Activated naive CD4-positive, alpha-beta T cell (primary cell): ENCODE measurements at places on chromosomes 1 and 21.

DNA sequence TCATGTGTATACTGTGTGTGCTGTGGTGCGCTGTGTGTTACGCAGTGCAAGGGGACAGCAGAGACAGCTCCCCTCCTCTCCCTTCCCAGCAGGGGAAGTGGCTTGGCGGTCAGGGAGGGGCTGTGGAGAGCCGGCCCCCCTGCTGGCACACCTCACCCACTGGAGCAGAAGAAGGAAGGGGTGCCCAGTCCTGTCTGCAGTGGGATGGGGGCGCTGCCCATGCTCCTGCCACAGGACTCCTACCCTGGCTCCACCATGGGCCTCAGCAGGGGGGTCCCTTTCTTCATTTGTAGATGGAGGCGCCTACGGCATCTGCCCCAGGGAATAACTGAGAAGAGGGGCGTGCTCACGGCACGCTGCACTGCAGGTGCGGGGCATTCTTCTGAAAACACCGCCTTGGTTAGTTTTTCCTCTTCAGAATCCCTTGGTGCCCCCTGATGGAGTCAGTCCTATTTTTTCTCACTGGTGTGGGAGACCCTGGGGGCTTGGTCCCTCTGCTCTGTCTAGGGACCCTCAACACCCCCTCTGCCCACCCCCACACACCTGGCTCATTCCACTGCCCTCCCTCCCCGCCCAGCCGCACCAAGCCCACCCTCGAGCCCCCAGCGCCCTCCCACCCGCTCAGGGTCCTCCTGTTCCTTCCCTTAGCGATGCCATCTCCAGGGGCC is 13.8 kb upstream of the LDLRAP1 start:
- no peak for DNase-seq

DNA sequence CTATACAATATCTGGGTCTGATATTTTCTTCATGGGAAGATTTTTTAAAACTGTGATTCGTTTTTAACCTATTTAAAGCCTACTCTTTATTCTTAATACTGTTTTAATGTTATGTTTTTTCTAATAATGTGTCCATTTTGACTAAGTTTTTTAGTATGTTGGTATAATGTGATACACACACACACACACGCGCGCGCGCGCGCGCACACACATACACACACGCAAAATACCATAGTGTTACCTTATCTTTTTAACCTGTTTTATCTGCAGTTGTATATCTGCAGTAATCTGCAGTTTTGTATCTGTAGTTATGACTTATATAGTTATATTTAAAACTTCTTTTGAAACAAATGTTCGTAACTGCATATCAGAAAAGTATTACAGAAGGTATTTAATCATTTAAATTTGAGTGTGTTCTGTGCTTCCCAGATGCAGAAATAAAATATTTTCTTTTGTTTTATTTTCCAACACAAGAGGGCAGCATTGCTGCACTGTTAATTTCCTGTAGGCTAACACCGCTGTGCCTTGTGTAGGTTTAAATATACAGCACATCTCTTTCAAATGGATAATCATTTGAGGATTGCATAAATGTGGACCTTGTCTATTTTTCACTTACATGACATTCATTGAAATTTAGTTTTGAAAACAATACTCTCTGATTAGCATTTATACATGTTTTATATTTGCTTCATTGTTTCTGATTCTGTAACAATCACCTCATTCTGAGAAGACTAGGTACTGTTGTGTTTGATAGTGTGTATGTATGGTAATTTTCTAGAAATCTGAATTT is 166.1 kb downstream of the PDE4B start:
- DNase-seq = no peak

DNA sequence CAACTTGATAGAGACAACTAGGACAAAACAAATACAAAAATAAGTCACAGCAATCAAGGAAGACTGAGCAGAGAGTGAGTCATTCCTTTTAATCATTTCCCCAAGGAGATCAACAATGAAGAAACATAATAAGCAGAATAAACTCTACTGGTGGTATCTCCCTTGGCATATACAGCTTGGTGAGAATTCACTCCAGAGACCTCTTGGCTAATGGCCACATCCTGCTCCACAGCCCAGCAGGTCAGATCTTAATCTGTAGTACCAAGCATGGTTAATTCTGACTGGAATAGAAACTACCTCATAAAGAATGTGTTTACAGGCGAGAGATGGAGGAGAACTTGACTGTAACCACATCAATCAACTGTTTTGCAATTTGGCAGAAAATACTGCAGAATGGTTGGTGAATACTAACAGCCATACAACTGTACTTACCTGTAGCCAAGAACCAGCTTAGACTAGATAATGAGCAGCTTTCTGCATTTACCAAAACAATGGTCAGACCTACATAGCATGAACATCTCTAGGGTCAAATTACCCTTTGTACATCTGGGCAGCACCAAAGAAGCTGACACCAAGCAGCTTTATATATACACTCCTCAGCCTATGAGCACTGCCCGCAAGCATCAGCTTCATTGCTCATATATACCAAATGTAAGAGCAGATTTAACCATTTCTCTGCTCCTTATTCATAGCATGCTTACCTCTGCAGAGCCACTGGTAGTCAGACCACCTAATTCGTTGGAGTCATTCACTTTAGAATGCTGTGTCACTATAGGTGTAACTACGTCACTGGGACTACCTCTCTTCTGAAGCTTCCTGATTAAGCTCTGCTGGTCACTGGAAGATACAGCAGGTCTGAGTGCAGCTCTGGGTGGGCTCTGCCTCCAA is 51.0 kb downstream of the KIAA0319L start:
- no peak for DNase-seq

DNA sequence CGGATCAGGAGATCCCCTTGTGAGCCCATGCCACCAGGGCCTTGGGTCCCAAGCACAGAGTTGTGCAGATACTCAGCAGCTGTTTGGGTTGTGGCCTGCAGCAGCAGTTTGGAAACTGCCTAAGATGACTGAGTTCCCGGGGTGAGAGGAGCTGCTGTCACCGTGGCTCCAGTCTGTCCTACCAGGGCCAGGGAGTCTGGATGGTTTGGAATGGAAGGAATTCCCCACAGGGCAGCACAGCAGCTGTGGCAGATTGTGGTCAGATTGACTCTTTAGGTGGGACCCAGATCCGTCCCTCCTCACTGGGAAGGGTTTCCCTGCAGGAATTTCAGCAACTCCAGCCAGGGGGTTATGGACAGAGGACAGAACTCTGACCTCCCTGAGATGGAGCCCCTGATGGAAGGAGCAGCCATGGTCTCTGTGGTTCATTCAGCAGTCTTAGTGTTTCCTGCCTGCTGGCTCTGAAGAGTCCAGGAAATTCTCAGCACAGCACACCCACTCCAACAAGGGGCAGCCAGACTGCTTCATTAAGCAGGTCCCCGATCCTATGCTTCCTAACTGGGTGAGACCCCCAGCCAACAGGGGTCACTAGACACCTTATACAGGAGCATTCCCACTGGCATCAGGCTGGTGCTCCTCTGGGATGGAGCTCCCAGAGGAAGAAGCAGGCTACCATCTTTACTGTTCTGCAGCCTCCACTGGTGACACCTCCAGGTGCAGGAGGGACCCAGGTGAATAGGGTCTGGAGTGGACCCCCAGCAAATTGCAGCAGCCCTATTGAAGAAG is 51.5 kb upstream of the TNFSF4 start:
- DNase-seq = no peak

- DNase-seq = no peak
Measured at GRCh38 chr1:184014271-184014670, 23.3 kb downstream of the COLGALT2 start.

- DNase-seq = no peak
Measured at GRCh38 chr21:33763582-33763899, 121.2 kb downstream of the ITSN1 start.

GRCh38 chr1:35448344-35448801 is 108.8 kb downstream of the KIAA0319L start:
- DNase-seq = no peak

GRCh38 chr1:239686386-239686785 is 300.0 kb downstream of the CHRM3 start:
- DNase-seq = no peak
